ENCODE measurements at places on chromosomes 2 and 18. TPM values are rescaled to one million over a fixed set of nuclear protein-coding genes. Genes with fewer than 3 reads are reported as not detected.
A peak's percentile ranks its signal among the peaks of the same experiment; 100 is the strongest.

DNA sequence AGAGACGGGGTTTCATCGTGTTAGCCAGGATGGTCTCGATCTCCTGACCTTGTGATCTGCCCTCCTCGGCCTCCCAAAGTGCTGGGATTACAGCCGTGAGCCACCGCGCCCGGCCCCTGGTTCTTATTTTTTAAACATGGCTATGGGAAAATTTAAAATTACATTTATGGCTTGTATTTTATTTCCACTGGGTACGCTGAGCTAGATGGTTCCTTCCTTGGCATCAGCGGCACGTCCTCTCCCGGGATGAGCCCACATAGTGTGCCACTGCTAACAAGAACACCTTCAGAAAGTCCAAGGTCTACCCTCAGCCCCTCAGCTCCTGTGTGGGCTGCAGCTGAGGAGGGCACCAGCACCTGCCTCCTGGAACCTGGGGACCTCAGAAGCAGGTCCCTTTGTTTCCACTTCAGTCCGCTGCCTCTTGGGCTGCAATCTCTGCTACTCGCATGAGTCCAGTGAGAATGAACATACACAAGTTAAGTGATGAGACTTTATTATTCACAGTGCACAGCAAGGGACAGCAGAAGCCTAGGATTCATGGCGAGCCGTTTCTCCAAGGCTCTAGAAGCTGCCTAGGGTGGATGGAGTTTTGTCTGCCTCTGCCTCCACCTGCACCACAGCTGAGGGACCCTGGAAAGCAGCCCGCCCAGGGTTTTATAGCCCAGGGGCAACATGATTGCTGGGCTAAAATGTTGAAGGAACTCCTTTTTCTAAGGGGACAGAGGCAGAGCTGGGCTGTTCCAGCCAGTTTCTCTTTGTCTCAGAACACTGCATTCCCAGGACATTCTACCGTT, 107.5 kb upstream of the TEX51 start:
- no peaks in the 10 kb centered on the region for H3K36me3 ChIP-seq
- H3K27me3 ChIP-seq: no peaks in the 10 kb centered on the region
- H3K4me3 ChIP-seq: no peak overlapping the region
- peak; percentile 21 for DNase-seq
- no peak overlapping the region for H3K27ac ChIP-seq

DNA sequence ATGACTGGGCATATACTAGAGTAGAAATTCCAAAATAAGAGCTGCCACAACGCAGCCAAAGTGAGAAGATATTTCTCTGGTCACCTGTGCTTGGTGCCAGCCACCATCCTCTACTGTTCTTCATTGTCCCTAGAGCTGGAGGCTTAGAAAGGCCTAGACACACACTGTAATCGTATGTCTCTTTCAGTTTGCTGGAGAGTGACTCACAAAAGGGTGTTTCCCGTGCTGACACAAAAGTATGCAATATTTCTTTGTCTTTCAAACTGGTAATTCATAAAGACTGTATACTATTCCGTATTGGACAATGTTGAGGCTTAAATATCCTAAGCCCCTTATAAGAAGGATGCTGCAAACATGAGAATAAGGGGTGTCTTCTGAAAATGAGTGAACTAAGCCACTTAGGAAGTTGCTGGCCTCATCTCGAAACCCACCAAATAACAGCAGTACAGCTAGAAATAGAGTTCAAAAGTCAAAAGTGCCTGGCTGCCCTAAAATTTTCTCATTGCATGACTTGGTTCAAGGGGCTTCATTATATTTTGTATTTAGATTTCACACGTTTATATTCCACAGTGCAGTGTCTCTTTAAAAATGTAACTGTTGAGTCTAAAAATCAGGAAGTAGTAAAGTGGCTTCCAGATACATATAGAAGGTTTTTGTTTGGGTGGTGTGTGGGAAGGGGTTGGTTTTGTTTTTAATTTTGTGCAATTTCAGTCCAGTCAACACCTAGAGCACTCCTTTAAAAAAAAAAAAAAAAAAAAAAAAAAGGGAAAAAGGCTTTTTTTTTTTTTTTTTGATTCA, 601.1 kb downstream of the ARHGAP15 start:
- no peaks in the 10 kb centered on the region for H3K36me3 ChIP-seq
- no peaks in the 10 kb centered on the region for H3K27me3 ChIP-seq
- no peak for DNase-seq
- H3K4me3 ChIP-seq: no peak overlapping the region

DNA sequence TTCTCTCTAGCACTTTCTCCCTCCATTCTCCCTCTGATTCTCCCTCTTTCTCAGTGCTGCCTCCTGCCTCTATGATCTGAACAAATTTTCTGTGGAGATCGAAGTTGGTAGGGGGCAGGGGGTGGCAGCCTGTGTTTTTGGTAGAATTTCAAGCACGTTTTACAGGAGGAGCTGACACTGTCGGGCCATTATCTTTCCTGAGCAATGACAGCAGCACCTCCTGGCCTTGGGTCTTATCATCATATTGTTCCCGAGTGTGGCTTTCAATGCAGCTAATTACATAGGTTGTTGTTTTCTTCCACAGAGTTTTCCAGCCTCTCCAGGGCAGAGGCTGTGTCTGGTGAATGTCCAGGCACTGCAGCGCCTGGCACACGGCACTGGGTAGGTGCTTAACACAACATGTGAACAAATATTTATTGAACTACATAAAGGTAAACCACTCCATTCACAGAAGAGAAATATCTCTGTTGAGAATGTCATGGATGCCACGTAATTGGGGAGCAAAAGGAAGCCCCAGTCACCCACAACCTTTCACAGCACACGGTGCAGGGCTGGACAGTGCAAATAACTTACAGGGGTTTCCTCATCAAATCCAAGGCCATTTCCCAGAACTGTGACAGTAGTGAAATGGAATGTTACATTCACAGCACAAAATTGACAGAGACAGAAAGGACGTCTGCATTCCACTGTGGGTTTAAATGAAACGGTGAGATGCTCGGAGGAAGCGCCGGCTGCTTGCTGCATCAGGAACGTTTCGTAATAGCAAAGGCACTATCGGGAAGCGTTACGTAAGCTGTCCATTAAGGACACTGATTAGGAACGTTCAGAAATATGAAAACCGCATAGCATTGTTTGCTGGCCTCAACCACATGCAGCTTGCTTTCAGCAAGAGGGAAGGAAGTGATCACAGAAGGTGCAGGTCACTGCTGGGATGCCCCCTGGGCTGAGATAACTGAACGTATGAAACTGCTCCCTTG, 6.5 kb upstream of the KCNG2 start:
- no peak overlapping the region for H3K27ac ChIP-seq
- H3K27me3 ChIP-seq: peaks cover 72% of the 10 kb centered on the region
- DNase-seq: peak; percentile 69
- H3K36me3 ChIP-seq: no peaks in the 10 kb centered on the region

DNA sequence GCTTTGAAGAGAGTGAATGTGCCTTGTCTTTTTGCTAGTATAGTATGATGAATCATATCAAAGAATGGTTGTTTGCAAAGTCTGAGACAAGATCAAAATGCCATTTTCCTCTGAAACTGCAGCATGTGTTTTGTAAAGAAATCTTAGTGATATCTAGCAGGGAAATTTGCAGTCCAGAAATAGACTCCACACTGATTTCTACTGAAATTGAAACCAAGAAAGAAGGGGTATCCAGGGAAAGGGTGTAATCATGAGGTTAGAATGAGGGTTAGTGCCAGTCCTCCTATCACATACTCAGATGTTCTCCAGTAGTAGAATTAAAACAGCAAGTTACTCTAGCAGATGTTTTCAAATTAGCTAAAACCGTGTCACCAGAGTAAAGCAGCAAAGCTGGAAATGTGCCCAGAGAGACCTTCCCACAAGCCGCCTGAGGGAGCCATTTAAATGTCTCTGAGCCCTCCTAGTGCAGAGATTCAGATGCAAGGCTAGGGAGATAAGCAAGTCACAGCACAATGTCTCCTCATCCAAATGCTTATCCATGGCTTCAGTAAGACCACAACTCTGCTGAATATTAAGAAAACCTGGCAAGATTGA, 4.9 kb downstream of the DLGAP1 start:
- DNase-seq: no peak
- H3K4me1 ChIP-seq: no peaks in the 10 kb centered on the region
- H3K27me3 ChIP-seq: peaks cover 4% of the 10 kb centered on the region

GRCh38 chr2:39516347-39517101, 79.4 kb upstream of the MAP4K3 start:
- H3K4me1 ChIP-seq: peaks cover 61% of the 10 kb centered on the region
- DNase-seq: peak; percentile 92
- no peaks in the 10 kb centered on the region for H3K27me3 ChIP-seq
- no peak overlapping the region for H3K4me3 ChIP-seq
- no peaks in the 10 kb centered on the region for H3K36me3 ChIP-seq

DNA sequence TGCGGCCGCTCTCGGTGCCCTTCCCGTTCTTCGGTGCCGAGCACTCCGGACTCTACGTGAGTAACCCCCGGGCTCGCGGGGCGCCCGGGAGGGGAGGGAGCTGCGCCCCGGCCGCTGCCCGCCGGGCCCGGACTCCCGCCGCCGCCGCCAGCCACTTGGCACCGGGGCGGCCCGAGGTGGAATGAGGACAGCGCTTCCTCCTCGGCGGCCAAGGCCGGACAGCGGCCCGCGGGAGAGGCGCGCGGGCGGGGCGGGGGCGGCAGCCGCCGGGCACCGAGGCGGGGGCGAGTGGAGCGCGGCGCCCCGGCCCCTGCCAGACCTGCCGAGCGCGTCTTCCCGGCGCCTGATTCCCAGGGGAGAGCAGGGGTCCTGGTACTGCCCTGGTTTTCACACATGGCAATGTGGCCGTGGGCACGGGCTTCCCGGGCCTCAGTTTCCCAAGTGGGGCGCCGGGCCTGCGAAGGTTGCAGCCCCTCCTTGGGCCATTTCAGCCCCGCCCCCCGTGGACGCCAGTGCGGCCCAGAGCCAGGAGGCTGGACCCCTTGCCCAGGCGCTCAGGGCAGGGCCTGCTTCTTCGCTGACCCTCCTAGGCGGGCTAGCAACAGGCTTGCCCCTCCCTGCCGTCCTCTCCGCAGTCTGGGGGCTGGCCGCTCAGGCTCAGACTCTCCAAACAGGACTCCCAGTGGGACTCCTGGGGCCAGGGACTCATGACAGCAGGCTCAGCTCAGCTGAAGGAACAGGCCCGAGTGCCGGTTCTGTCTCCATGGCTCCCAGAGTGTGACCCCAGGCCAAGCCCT, 775 bp downstream of the SNED1 start:
- peaks cover 20% of the 10 kb centered on the region for H3K4me1 ChIP-seq
- peak overlapping the region; percentile 25 for H3K4me3 ChIP-seq
- H3K27ac ChIP-seq: peak overlapping the region; percentile 60
- DNase-seq: peak; percentile 71

AGXT gene
- total RNA-seq: not detected

SERPINB12 gene
- not detected for total RNA-seq

Data from sigmoid colon (tissue), 7 donors.